Stimulated activated CD8-positive, alpha-beta memory T cell treated with anti-CD3 and anti-CD28 coated beads, Interleukin-7, amount 100 ng/mL, for 48 hours (primary cell): ENCODE measurements at places on chromosomes 3 and 15.

- DNase-seq: peak; percentile 9
Measured at GRCh38 chr15:88454867-88455810, 12.0 kb downstream of the MRPL46 start.

DNA sequence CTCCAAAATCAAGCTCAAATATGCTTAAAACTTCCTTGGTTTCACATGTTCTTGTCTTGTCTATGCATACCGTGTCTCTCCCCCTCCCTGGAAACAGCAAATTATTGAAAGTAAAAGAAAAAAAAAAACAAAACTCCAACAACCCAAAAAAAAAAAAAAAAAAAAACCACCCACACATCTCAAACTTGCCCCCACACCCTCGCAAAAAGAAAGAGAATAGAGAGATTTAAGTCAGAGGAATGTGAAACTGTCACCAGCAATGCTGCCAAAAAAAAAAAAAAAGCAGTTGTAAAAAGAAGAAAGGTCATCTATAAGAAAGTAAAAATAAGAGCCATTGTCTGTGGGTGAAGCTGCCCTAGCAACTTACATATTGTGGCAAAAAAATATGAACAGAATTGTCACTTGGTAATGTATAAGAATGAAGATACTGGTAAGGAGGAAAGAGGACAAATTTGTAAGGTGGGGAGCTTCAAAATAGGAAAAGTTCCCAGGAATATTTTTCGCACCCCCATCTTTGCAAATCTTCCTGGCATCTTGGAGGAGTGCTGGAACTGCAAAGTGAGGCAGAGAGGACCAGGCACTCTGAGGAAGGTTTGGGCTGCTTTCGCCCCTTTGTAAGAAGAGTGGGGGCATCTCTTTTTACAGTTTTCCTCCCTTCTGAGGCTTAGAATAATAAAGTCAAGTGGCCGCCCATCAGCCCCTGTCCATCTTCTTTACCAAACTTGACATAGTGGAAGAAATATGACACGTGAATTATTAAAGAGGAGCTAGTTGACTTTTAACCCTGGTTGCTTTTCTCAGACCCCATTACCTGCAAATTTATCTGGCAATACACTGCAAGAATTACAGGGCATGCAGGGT, 81.8 kb downstream of the NR2F2 start:
- DNase-seq: no peak

DNA sequence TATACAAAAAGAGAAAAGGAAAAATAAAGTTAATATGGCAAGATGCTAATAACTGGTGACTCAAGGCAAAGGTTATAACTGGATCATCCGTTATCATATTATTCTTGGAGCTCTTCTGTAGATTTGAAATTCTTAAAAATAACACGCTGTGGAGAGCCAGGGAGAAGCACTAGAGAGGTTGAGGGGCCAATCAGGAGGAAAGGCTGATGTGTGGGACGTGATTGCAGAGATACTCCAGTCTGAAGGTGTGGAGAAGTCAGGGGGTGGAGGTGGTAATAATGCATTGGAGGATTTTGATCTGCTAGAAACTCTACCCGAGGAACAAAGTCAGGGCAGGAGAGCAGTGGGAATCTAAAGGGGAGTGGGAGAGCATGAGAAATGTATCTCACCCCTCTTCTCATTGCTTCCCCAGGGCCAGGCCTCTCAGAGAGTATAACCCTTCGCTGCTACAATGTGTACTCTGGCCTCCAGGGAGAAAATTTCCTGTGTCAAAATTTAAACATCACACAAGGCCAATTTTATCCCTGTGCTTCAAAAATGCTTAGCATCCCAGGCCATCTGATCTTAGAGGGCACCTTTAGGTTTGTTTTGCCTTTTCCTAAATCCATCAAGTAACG, 211.5 kb upstream of the SEMA6D start:
- no peak for DNase-seq

DNA sequence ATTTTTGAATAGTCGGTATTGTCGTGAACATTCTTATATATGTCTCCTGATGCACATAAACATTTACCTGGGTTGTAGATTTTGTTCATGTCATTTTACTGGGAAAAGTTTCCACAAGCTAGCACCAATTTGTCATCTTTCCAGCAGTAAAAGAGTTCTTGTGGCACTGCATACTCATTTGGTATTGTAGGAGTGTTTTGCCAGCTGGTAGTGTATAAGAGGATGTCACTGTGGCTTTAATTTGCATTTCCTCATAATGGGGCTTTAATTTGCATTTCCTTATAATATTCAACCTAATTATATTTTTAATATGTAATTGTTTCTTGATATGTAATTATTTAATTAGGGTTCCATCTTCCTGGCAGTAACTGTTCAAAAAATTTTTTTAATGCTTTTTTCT, 21.2 kb upstream of the TNFSF10 start:
- DNase-seq: no peak

- DNase-seq: no peak
Measured at GRCh38 chr3:190696777-190697501, 165.6 kb downstream of the GMNC start.

DNA sequence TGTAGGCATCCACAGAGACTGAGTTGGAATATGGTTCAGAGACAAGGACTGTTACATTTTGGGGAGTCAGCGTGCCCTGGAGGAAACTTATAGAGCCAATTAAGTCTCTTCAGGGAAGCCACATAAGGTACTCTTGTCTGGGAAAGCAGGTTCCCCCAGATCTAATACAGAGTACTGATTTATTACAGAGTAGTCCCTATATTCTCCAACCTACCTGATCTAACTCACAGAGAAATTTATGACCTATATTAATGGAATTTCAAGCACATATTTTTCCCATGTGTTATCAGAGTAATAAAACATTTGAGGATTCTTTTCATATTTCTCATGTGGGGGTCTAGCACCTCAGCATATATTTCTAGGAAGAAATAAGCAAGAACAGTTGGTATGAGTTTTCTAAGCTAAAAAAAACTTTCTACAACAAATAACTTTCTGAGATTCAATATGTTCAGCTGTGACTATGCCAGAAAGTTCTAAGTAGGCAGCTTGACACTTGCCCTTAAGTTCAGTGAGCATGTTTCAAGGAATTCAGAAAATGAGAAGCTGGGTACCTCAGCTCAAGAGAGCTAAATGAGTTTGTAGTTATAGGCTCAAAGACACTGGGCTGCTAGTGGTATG, 75.3 kb upstream of the COL8A1 start:
- DNase-seq: no peak

DNA sequence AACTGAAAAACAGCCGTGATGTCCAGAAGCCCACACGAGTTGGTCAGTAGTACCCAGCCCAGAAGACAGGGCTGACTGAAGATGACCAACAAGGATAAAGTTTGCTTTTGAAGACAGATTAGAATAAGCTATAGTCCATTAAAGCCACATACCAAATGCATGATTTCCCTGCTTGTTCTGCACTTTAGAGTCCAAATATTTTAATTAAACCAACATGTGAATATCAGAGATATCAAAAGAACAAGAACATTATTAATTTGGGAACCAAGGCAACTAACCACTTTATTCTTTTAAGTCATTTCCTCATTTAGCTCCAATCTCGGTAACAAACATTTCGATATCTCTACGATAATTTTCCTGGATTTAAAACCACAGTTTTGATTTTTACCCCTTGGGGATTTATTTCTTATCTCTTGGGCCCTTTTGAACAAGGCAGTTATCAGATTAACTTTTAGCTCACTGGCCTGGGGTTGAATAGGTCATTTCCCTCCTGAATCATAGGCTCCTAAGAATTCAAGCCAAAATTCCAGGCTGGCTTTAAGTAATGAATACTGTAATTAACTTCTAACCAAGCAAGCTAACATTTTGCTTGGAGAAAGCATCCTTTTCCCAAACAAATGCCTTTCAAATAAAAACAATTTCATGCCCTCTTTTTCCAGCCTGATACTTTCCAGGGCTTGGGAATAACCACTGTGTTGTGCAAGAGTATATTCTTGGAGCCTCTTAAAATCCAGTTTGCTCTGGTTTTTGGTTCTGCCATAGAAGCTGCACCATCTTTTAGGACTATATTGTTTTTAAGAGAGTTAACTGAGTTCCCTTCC, 102.9 kb upstream of the NR2E3 start:
- no peak for DNase-seq

GRCh38 chr15:25780479-25781255, 82.5 kb downstream of the ATP10A start:
- DNase-seq: no peak

DNA sequence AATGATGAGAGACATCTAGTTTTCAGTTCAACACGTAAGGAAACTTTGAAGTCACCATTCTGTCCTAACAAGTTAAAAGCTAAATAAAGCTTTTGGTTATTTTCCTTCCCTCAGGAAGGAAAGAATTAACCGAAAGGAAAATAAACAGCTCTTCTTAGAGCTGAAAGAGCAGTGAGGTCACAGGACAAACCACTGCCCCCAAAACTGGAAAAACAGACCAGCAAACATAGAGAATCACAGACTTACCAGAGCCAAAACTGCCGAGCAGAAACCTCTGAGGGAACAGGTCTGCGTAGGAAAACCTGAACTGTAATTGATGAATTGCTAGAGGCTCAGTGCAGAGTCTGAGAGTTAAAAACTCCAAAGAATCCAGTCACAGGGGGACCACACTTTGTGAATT, 14.7 kb downstream of the USP50 start:
- DNase-seq: no peak

GRCh38 chr3:158458464-158458863, 112.5 kb upstream of the MLF1 start:
- DNase-seq: no peak

- no peak for DNase-seq
Measured at GRCh38 chr3:150691414-150692040, 12.2 kb downstream of the ERICH6 start.

- no peak for DNase-seq
Measured at GRCh38 chr15:40548610-40549009, 16.2 kb downstream of the CCDC32 start.

DNA sequence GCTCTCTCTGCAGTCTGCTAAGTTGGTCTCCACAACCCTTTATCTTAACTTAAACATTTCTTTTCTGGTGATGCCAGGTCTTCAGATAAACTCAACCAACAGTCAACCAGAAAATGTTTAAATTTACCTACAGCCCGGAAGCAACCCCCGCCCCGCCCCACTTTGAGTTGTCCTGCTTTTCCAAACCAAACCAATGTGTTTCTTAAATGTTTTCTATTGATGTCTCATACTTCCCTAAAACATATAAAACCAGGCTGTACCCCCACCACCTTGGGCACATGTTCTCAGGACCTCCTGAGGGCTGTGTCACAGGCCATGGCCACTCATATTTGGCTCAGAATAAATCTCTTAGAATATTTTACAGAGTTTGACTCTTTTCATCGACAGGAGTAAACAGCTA, 13.2 kb upstream of the GPR160 start:
- DNase-seq: no peak

- no peak for DNase-seq
Measured at GRCh38 chr3:69231929-69232440, 109.6 kb upstream of the LMOD3 start.

GRCh38 chr3:105899516-105899915, 30.7 kb upstream of the CBLB start:
- no peak for DNase-seq

DNA sequence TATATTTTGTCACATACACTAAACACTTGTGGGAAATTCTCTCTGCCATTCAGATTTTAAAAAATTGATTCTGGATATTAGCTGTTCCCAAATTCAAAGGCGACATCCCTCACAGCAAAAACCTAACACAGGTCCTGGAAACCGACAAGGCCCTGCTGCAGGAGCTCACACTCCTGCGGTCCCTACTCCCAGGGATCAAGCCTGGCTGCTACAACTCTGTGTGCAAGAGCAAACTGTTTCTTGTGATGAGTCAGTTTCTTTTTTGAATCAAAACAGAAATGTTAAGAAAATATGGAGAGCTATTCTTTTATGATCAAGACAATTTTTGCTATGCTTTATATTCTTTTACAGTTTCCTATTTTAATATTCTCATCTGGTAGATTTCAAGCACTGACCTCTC, 51.0 kb upstream of the TJP1 start:
- no peak for DNase-seq

DNA sequence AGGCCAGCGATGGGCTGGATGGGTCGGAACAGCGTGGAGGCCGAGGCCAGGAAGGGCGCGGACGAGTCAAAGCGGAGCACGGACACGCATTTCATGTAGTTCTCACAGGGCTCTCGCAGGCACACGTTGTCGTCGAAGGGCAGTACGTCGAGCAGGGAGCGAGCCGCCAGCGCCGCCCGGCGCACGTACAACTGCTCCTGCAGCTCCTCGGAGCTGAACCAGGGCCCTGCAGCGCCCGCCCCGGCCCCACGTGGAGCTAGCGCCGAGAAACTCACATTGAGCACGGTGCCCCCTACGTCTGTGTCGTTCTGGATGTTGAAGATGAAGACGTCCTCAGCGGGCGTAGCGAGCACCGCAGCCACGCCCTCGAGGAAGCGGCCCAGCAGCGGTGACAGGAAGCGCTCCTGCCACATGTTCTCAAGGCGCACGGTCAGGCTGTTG, 5.8 kb downstream of the CELSR3 start:
- no peak for DNase-seq

- DNase-seq: no peak
Measured at GRCh38 chr3:115977866-115978265, 354.6 kb downstream of the GAP43 start.

DNA sequence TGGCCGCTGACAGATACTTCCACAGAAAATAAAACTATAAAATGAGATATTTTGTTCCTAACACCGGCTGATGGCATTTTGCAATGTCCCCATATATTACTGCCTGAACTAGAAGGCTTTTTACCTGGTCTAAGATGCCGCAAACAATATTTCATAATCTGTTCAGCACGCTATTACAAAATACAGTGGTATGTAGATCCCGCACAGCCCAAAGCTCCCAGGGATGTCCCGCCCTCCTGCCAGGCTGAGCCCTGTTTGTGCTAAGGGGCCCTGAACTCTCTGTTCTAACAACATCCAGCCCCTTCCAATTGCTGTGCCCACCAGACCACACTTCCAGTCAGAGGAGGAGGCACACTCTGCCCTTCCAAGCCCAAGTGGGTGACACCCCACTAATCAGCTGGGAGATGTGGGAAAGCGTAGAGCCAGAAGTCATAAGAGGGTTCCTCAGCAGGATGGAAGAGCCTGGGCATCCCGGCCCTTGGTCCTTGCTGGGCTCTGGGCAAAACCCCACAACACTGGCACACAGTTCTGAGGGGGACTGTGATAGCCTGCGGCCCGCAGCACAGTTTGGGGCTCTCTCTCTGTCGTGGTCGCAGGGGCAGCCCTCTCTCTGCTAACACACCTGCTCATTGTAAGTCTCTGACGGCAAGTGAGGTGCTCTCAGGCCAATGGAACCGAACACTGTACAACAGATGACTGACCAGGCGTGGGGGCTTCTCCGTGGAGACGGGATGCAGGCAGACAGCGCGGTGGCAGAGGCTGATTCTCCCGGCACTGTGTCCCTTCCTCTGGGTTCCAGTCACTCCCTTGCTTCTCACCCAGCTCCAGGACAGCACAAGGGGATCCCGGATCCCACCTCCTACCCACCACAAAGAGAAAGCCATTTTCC, 55.2 kb downstream of the PCSK6 start:
- no peak for DNase-seq

GRCh38 chr3:188507244-188507720, 353.3 kb downstream of the LPP start:
- DNase-seq: no peak

GRCh38 chr15:98062869-98063268, 102.4 kb downstream of the ARRDC4 start:
- DNase-seq: no peak

- no peak for DNase-seq
Measured at GRCh38 chr3:123054109-123054778, 12.6 kb upstream of the PDIA5 start.

GRCh38 chr3:176824811-176825210, 372.5 kb downstream of the TBL1XR1 start:
- DNase-seq: no peak
